ELF-1 (cell line): ENCODE measurements at places on chromosomes 3 and 15.
A peak's percentile ranks its signal among the peaks of the same experiment; 100 is the strongest.

DNA sequence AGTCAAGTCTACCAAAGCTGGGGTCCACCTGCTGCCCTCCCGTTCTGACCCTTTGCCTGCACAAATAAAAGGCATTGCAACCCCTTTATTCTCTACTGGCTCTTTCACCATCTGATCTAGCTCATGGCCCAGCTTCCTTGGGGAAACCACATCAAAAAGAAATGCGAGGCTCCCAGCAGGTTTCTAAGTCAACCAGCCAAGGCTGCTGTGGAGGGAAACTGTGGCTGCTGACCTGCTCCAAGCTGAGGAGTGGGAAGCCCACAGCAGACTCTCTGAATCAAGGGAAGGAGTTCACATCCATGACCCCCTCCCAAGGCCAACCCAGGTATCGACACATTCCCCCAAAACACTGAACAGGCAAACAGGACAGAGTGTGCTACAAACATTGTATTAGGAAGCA lies 25.2 kb upstream of the SLCO2A1 start:
- no peak for DNase-seq

- DNase-seq = no peak
These were observed 803.4 kb downstream of the TUSC7 start for GRCh38 chr3:117512975-117513374.

- no peak for DNase-seq
These were observed 659 bp downstream of the GADL1 start for GRCh38 chr3:30893678-30894325.

DNA sequence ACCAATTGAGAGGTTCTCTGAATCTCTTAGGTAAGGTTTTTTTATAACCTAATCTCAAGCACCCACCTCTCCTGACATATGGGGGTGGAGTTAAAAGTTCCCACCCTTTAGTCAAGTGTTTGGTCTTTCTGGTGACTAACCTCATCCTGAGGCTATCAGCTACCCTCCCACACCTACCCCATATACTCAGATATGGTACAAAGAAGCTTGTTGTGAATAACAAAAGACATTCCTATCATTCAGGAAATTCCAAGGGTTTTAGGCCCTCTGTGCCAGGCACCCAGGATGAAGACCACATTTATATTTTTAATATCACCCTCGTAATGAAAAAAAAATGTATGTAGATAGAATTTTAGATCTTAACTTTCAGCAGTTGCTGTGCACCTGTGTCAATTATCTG lies 9.0 kb downstream of the CHMP2B start:
- peak; percentile 3 for DNase-seq

DNA sequence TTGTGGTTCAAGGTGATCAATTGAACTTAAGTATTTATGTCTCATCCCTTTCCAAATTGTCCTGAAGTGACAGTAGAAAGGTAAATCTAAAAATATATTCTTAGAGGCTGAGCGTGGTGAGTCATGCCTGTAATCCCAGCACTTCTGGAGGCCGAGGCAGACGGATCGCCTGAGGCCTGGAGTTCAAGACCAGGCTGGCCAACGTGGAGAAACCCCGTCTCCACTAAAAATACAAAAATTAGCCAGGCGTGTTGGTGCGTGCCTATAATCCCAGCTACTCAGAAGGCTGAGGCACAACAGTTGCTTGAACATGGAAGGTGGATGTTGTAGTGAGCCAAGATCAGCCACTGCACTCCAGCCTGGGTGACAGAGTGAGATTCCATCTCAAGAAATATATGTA lies 226.6 kb downstream of the DPH6 start:
- DNase-seq = no peak

GRCh38 chr3:98021830-98022560 lies 13.1 kb downstream of the GABRR3 start:
- no peak for DNase-seq

GRCh38 chr3:127363171-127363570 lies 75.3 kb upstream of the PRR20G start:
- no peak for DNase-seq

- no peak for DNase-seq
These were observed 1.1 kb downstream of the FAH start for GRCh38 chr15:80153900-80154299.

DNA sequence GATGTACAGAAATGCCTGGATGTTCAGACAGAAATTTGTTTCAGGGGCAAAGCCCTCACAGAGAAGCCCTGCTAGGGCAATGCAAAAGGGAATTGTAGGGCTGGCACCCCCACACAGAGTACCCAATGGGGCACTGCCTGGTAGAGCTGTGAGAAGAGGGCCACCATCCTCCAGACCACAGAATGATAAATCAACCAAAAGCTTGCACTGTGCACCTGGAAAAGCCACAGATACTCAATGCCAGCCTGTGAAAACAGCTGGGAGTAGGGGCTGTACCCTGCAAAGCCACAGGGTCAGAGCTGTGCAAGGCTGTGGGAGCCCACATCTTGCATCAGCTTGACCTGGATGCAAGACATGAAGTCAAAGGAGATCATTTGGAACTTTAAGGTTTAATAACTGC lies 477.9 kb upstream of the NECTIN3 start:
- no peak for DNase-seq

- DNase-seq = no peak
These were observed 67.6 kb upstream of the ETV5 start for GRCh38 chr3:186176373-186176990.

GRCh38 chr3:100613721-100614390 lies 4.5 kb downstream of the ADGRG7 start:
- DNase-seq = no peak

DNA sequence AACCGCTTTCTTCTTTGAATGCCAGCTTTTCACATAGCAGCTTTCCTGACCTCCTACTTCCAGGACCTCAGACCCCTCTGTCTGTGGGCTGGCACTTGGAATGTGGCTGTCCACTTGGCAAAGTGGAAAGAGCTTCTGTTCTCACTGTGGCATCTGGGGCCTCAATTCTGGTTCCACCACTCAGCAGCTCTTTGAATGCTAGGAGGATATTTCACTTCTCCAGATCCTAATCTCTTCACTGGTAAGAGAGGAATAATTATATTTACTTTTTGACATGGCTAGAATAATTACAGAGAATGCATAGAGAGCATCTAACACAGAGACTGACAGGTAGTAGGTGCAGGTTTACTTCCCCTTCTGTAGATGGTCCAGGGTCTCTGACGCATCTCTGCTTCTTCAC lies 405.9 kb downstream of the LPP start:
- no peak for DNase-seq

GRCh38 chr3:184188080-184188479 lies 2.1 kb downstream of the ABCF3 start:
- no peak for DNase-seq

DNA sequence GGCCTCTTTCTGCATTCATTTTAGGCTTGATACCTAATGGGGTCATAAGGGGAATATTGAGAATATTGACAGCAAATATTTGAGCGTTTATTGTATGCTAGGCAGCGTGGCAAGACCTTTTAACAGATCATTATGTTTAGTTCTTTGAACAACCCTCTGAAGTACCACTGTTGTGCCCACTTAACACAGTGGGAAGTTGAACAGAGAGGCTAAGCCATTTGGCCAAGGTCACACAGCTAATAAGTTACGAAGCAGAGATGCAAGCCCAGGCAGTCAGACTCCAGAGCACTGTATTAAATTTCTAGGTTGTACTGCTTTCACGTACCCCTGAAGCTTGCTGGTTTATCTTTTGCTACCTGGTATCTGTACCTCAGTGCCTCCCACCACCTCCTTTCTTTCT lies 1.1 kb downstream of the RAB7A start:
- no peak for DNase-seq

DNA sequence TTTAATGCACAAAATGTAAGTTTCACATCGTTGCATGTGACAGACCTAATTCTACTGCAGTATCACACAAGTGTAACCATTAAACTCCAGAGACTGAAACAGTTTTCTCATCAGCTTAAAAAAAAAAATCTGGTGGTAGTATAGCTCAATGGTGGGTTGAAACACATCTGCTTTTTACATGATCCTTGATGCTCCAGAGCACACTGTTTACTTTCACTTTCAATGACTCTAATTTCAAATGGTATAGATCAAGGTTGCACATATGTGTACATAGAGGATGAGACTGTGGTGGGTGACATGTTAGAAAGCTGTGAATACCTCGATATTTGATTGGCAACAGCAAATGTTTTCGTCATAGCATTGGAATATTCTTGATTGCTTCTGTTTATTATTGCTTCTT lies 22.4 kb downstream of the MCTP2 start:
- no peak for DNase-seq

DNA sequence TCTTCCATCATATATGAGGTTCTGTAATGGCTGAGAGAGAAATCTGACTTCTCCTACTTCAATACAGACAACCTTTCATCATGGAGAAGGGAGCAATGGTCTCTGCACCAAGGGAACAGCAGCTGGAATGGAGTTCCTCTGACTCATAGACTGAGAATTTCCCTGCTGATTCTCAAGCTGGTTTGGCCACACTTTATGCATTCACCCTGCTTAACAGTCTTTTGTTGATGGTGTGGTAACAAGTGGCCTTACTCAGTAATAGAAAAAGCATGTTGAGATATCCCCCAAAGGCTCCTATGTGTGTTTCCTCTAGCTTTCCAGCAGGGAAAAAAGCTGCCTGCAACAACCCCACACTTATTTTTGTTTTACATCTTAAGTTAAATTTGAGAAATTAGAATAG lies 138.1 kb downstream of the GREM1 start:
- DNase-seq = peak; percentile 81

DNA sequence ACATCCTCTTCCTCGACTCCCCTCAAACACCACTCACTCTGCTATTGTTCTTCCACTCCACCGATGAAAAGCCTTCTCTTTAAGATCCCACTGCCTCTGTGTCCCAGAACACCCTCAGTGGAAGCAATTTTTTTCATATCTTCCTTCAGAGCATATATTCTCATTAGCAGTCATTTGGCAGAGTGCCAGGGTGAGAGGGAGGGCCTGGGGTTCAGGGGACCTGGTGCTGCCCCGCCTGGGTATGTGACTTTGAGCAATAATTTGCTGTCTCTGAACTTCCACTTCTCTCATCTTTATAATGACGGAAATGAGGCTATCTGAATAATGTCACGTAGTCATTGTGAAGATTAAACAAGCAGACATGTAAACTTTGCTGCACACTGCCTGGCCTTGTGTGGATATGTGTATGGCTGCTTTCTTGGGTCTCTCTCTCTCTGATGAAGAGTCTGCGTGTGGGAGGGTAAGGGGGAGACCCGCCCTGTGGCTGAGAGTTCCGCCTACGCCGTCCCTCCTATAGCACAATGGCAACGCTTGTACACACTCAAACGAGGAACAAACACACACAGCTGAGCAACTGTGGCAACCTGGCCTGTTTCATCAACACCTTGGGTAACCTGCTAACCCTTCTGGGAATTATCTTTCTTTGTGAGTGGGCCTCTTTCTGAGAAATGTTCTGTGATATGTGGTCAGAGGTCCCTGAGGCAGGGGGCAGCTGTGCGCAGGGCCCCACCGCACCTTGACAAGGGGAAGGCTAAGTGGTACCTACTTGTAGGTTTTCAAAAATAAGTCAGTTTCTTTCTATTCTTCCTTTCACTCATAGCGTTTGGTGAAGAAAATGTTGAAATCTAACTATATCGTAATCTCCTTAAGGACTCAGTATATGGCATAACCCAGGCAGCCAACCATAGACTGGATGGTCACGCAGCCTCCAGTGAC lies 369.8 kb downstream of the SV2B start:
- no peak for DNase-seq

GRCh38 chr15:45586125-45586524 lies 1.1 kb upstream of the BLOC1S6 start:
- peak; percentile 11 for DNase-seq

DNA sequence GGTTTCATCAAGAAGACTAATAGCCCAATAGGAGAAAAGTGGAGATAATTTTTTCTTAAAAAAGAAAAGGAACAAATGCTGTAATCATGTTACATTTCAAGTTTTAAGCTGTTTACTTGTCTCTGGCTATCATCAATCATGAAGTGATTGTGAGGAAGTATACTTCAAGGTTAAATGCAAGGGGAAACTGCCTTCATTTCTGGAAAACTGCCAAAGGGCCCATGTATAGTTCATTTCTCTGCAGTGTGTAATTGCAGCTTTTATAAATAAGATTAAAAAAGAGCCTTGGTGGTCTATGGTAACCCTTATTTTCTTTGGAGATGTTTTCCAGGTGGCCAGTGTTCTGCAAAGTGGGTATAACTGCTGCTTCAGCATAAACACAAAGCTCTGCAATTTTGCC lies 101.9 kb downstream of the GRM7 start:
- no peak for DNase-seq

- no peak for DNase-seq
These were observed 4.7 kb downstream of the NUP210 start for GRCh38 chr3:13415236-13415986.

DNA sequence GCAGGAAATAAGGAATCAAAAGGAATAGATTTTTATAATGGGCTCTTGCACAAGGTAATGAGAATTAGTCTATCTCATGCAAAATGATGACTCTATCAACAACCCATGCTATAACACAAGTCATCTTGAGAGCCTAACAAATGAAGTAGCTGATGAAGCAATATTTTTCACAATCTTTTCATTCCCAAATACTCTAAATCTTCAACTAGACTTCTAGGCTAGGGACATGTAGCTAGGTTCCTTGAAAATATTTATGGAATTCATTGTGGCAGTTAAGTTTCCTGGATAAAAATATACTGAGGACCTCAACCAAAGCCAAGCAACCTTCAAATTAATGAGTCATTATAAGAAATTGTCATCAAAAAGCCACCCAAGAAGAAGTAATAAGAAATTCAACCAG lies 55.4 kb downstream of the DCBLD2 start:
- DNase-seq = no peak

DNA sequence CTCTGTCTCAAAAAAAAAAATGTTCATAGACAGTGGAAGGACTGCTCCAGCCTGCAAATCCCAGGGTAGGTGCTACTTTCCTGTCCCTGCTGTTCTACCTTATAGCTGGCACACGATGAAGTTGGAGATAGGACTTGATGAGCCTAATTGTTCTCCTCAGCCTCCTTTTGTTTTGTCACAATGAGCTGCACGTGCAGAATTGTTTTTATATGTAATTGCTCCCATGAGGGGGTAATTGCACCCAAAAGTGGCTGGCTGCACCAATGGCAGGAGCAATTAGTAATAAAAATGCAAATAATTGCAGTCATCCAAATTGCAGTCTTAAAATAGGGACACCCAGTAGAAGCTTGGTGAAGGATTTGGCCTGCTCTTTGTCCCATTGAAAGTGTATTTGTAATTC lies 63.0 kb upstream of the PFN2 start:
- no peak for DNase-seq

DNA sequence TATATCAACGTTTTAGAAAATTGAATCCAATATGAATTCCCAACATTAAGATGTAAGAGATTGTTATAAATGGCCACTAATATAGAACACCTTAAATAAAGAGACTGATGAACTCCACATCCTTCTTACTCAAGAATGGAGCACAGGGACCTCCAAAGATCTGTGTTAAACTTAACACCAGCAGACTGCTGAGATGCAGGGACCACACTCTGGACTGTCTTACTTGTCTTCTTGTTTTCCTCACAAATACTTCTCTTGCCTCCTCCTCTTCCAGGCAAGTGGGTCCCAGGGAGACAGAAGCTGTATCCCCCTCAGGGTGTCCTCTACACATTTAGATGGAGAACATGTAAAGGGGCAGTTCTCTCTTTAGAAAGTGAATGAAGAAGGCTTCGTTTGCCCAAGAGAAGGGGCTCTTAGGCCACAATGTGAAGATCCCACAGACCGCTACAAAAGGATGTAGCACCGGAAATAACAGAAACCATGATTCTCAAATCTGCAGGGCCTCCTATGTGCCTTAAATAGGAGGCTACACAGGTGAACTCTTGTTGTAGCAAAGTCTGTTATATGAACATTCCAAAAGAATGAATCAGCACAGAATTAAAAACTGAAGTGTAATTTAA lies 52.2 kb downstream of the SATB1 start:
- no peak for DNase-seq

GRCh38 chr3:134143828-134144401 lies 106.7 kb downstream of the RYK start:
- no peak for DNase-seq
